Gastrocnemius medialis (tissue), 4 donors: ENCODE measurements at places on chromosomes 6 and 20.

- no peak overlapping the region for H3K27ac ChIP-seq
- H3K36me3 ChIP-seq = no peaks in the 10 kb centered on the region
- no peak overlapping the region for H3K4me3 ChIP-seq
- H3K4me1 ChIP-seq = no peaks in the 10 kb centered on the region
These were observed 9.4 kb downstream of the PCK1 start for GRCh38 chr20:57570145-57570850.

GRCh38 chr6:39193201-39193791, 36.0 kb downstream of the KCNK5 start:
- H3K4me3 ChIP-seq = no peak overlapping the region
- no peaks in the 10 kb centered on the region for H3K36me3 ChIP-seq
- no peaks in the 10 kb centered on the region for H3K27me3 ChIP-seq
- H3K4me1 ChIP-seq = no peaks in the 10 kb centered on the region
- H3K27ac ChIP-seq = no peak overlapping the region

DNA sequence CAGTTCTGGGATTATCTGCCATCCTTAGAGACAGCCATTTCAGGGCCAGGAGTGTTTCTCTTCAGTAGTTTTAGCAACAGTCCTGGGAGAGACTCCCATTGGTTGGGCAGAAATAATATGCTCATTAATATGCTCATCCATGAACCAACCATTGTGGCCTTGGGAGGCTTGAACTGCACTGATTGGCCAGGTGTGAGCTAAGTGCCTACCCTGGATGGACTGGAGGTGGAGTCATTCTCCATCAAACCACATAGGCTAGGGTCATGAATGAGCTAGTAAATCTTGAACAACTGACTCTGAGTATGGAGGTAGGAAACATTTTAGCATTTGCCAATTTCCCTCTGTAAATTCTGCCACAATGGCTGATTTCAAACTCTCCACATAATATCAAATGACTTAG, 70.2 kb upstream of the ZFP64 start:
- H3K4me1 ChIP-seq = no peaks in the 10 kb centered on the region
- H3K27me3 ChIP-seq = no peaks in the 10 kb centered on the region
- DNase-seq = no peak
- H3K36me3 ChIP-seq = no peaks in the 10 kb centered on the region
- H3K4me3 ChIP-seq = no peak overlapping the region

GRCh38 chr6:135250751-135251497, 69.8 kb downstream of the MYB start:
- H3K27me3 ChIP-seq = no peaks in the 10 kb centered on the region
- no peaks in the 10 kb centered on the region for H3K4me1 ChIP-seq
- no peak for DNase-seq

DNA sequence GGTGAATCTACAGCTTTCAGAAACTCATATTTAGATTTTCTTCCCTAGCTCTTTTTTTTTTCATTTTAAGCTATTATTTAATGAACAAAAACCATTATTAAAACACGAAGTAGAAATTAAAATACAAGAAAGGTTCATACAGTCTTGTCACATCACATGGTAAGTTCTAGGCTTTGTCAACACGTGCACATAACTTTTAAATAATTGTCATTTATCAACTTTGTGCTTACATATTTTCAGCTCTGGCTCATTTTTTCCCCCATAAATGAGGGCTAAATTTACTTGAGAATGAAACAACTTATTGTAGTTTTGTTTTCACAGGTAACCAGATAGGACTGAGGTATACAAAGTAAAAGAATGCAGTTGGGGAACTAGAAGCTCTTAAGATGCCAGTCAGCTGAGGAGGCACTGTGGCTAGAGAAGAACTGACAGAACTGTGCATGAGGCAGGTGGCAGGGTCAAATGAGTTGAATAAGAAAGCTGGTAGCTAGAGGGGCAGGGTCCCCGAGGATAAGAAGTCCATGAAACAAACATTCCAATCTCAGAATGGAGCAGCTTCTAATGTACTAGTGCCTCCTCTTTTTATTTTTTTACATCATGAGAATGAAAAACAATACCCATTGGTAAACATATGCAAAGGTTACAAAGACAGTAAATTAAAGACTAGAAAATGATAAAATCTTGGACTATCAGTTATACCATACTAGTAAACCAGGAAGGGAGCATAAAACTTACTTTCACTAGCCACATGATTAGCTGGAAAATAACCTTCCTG, 141.5 kb downstream of the MYB start:
- H3K4me3 ChIP-seq = no peak overlapping the region
- peaks cover 7% of the 10 kb centered on the region for H3K4me1 ChIP-seq
- H3K27ac ChIP-seq = no peak overlapping the region
- H3K36me3 ChIP-seq = no peaks in the 10 kb centered on the region
